Activated T-helper 17 cell treated with anti-CD3 and anti-CD28 coated beads, Interleukin-2, amount 50 U/mL, for 72 hours (primary cell): ENCODE measurements at places on chromosomes 12 and 14.

GRCh38 chr12:122659579-122659978 lies 43.6 kb downstream of the HCAR2 start:
- no peaks in the 10 kb centered on the region for H3K4me1 ChIP-seq
- no peak for ATAC-seq
- H3K27me3 ChIP-seq, result no peaks in the 10 kb centered on the region
- H3K4me3 ChIP-seq, result no peak overlapping the region
- no peaks in the 10 kb centered on the region for H3K36me3 ChIP-seq
- no peak overlapping the region for H3K27ac ChIP-seq

- H3K27ac ChIP-seq, result no peak overlapping the region
- H3K36me3 ChIP-seq, result no peaks in the 10 kb centered on the region
- peaks cover 18% of the 10 kb centered on the region for H3K27me3 ChIP-seq
- no peak overlapping the region for H3K4me3 ChIP-seq
- H3K4me1 ChIP-seq, result no peaks in the 10 kb centered on the region
Observed at GRCh38 chr12:127144770-127145169, 1122.2 kb upstream of the TMEM132C start.

DNA sequence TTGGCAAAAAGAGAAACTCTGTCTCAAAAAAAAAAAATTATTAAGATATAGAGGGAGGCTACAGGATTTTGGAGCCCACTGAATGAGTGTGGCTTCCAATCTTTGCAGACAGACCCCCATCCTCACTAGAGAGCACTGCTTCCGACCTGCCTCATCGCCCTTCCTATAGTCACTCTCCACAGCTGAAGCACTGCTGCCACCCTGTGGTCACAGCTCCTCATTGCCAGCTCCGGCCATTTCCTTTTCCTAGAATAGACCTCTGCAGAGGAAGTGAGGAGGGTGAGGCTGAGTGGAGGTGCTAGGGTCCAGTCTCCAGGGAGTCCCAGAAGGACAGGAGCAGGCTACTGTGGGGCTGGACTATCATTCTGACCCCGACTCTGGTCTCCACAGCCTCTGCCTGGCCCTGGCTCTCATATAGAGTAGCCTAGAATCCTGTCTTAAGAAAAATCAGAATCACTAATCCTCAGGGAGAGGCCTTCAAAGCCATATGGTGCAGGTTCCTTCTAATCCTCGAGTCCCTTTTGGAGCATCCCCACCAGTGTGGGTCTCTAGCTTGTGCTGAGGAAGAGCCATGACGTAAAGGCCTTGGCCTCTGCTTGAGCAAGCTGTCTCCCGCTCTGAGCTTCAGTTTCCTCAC lies 1.4 kb upstream of the NPFF start:
- H3K27me3 ChIP-seq, result no peaks in the 10 kb centered on the region
- peaks cover 5% of the 10 kb centered on the region for H3K4me1 ChIP-seq
- ATAC-seq, result peak; percentile 95

DNA sequence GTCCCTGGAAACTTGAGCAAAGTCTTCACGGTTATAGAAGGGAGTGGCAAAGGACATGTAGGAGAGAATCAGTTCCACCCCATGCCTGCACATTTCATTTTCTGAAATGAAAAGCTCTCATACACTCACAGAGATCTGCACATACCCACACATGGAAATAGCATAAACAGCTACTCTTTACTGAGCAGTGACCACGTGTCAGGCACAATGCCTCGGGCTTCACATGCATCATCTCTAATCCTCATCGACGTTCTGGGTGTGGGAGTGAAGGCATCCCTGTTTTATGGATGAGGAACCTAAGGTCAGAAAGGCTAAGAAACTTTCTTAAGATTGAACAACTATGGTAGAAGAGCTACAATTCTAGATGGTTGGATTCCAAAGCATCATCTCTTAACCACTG lies 198.8 kb downstream of the DAD1 start:
- no peak overlapping the region for H3K27ac ChIP-seq
- no peaks in the 10 kb centered on the region for H3K36me3 ChIP-seq
- H3K27me3 ChIP-seq, result no peaks in the 10 kb centered on the region
- H3K4me1 ChIP-seq, result no peaks in the 10 kb centered on the region

DNA sequence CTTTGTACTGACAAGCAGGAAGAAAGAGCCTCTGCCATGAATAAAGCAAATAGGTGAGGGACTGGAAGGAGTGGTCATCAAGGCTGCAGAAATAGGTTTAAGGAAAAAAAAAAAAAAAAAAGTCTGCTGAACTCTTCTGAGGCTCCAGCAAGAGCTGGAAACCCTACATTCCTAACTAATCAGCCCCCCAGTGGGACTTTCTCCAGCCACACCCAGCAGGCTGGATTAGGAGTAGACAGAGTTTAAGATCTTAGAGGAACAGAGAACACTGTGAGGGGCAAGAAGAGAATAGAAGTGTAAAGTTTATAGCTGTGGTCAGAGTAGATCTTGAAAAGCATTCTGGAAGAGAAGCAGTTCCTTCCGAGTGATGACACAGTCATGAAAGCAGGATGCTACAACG lies 66.4 kb downstream of the ATXN2 start:
- H3K4me1 ChIP-seq, result peaks cover 12% of the 10 kb centered on the region
- H3K4me3 ChIP-seq, result no peak overlapping the region
- H3K27ac ChIP-seq, result peak overlapping the region; percentile 24
- peaks cover 55% of the 10 kb centered on the region for H3K36me3 ChIP-seq

DNA sequence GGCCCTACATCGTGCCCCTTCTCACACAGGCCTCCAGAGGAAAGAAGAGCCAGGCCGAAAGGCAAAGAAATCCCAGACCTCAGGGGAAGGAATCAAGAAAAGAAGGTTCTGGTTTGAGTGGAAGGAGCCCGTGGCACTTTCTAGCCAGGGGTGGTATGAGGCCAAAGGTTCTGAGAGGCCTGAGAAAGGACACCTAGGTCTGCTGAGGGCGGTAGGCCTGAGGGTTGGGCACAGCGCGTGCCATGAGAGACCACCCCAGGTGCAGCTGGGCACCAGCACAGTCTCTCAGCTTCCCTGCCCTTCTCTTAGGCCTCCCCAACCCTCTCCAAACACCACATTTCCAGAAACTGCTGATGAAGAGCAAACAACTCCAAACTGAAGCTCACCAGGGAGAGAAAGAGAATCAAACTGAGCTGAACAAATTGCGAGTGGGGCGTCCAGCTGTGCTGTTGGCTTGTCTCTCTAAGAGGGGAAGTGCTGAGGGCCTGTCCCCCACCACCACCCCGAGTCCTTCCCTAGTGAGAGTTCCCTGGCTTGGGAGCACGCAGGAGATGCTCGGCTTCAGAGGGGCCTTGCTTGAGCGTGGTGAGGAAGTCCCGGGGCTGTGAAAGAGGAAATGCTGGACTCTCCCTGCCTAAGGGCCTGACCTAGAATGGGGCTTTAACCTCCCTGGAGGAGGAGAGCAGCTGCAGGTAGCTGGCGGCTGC lies 184.8 kb downstream of the ZFP36L1 start:
- H3K27ac ChIP-seq, result peak overlapping the region; percentile 70
- no peak overlapping the region for H3K4me3 ChIP-seq
- H3K4me1 ChIP-seq, result peaks cover 6% of the 10 kb centered on the region
- no peaks in the 10 kb centered on the region for H3K36me3 ChIP-seq
- H3K27me3 ChIP-seq, result no peaks in the 10 kb centered on the region
- no peak for ATAC-seq

DNA sequence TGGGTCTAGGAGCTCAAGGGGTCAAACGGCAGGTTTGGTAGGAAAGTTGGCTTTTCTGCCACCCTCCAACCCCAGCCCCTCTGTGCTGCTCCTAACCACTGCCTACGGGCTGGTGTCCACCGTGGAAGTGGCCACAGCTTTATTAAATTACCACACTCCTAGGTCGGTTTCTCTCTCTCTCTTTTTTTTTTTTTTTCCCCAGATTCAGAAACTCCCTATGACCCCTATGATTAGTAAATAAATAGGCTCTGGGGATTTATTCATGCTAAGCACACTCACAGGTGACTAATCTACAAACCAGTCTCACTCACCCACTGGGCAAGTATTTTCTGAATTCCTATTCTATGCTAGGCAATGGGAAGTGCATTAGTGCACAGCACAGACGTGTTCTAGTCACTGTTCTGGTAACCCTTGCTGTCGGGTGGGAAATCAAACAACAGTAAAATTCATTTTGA lies 8.7 kb upstream of the DDX47 start:
- no peaks in the 10 kb centered on the region for H3K27me3 ChIP-seq
- ATAC-seq, result peak; percentile 46
- H3K4me3 ChIP-seq, result peak overlapping the region; percentile 41
- H3K4me1 ChIP-seq, result peaks cover 59% of the 10 kb centered on the region

- no peak overlapping the region for H3K27ac ChIP-seq
- H3K4me1 ChIP-seq, result no peaks in the 10 kb centered on the region
- ATAC-seq, result no peak
- H3K36me3 ChIP-seq, result no peaks in the 10 kb centered on the region
Observed at GRCh38 chr14:32656601-32657000, 282.1 kb upstream of the NPAS3 start.

DNA sequence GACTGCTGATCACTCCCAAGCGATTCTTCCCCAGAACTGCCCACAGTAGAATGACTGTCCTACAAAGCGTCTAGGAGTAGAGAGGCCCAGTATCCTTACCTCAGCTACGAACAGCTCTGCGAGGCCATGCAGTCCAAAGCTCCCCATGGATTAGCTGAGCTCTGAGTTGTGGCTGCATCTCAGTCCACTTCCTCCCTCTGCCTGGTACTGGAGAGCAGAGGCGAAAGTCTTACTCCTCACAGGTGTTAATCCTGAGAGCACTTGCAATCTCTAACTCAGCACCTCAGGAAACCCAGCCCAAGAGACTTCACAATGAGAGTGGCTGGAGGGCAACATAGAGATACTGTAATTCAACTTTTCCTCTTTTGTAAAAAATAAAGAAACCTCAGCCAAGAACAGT lies 493.1 kb downstream of the BCAT1 start:
- no peak overlapping the region for H3K27ac ChIP-seq
- H3K36me3 ChIP-seq, result no peaks in the 10 kb centered on the region
- no peaks in the 10 kb centered on the region for H3K4me1 ChIP-seq
- H3K27me3 ChIP-seq, result peaks cover 4% of the 10 kb centered on the region
- H3K4me3 ChIP-seq, result no peak overlapping the region

- H3K36me3 ChIP-seq, result no peaks in the 10 kb centered on the region
- H3K4me3 ChIP-seq, result no peak overlapping the region
- ATAC-seq, result no peak
- no peak overlapping the region for H3K27ac ChIP-seq
- peaks cover 3% of the 10 kb centered on the region for H3K27me3 ChIP-seq
Observed at GRCh38 chr12:110269622-110270124, 11.4 kb upstream of the ATP2A2 start.

DNA sequence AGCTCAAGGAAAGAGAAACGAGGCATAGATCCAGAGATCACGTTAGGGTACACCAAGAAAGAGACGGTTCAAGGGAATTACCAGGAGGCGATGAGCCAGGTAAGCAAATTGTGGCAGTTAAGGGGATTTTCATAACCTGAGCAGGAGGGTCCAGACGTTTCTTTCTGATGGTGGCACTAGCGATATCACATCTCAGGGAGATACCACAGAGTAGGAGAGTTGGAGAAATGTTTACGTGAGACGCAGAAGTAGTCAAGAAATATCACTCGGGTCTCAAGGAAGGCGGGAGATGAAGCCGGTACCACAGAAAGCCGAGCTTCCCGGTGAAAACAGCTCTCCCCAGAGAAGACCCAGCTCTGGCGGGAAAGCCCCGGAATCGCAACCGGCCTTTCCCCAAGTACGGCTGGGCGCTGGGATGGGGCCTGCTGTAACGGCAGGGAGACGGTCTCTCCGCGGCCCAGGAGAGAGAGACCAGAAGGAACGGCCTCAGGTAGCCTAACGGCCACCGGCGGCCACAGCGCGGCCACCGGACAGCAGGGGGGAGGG lies 485 bp downstream of the SENP1 start:
- peaks cover 41% of the 10 kb centered on the region for H3K4me1 ChIP-seq
- H3K27me3 ChIP-seq, result no peaks in the 10 kb centered on the region
- peaks cover 17% of the 10 kb centered on the region for H3K36me3 ChIP-seq
- H3K27ac ChIP-seq, result peak overlapping the region; percentile 99
- ATAC-seq, result peak; percentile 59

DNA sequence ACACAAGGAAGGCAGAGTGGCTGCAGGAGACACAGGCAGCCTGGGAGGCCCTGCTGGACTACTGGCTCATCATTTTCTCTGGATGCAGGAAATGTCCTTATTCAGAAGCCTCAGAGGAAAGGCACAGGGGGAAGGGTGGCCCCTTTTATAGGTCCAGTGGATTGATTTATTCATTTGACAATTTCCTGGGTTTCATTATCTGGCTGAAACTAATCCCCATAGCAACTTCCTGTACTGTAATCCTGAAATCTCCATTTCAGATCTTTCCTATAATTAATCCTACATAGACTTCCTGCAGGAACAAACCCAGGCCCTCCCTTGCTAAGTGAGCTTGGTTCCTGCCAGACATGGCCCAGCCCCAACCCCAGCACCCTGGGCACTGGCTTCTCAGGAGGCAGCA lies 23.0 kb downstream of the KRT76 start:
- H3K36me3 ChIP-seq, result no peaks in the 10 kb centered on the region
- no peak for ATAC-seq
- no peaks in the 10 kb centered on the region for H3K27me3 ChIP-seq
- no peak overlapping the region for H3K27ac ChIP-seq
- H3K4me3 ChIP-seq, result no peak overlapping the region

- peak overlapping the region; percentile 100 for H3K4me3 ChIP-seq
- no peak for ATAC-seq
- H3K4me1 ChIP-seq, result peaks cover 16% of the 10 kb centered on the region
- H3K27me3 ChIP-seq, result no peaks in the 10 kb centered on the region
- peak overlapping the region; percentile 87 for H3K27ac ChIP-seq
- H3K36me3 ChIP-seq, result peaks cover 100% of the 10 kb centered on the region
Observed at GRCh38 chr12:92140156-92140555, 5.5 kb downstream of the BTG1 start.

DNA sequence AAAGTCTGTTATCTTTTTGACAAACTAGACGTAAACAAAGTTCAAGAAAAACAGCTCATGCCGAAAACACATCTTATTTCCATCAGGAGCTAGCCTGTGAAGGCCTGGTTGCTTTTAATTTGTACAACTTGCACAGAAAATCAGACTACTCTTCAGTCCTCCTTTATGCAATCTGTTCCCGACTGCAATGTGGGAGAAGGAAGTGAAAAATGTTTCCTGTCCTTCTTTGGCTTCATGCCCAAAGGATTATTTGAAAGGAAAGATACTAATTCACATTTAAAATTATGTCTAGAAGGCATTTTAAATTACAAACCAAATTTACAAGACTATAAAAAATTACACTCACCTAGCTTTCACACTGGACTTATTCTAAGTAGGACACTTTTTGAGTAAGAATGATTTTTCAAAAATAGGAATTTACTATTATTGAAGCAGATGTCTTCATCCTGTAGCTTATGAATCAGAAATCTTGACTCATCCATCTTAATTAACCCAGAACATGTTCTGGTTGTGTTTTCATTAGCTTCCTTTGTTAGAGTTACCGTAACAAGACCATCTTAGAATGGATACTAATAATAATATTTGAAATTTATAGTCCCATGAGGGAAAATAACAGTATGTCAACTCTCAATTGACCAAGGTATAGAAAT lies 272.6 kb downstream of the PRKD1 start:
- H3K27me3 ChIP-seq, result no peaks in the 10 kb centered on the region
- H3K4me3 ChIP-seq, result no peak overlapping the region
- ATAC-seq, result no peak
- no peak overlapping the region for H3K27ac ChIP-seq
- H3K4me1 ChIP-seq, result no peaks in the 10 kb centered on the region
